ENCODE measurements at places on chromosomes 5 and 9.

DNA sequence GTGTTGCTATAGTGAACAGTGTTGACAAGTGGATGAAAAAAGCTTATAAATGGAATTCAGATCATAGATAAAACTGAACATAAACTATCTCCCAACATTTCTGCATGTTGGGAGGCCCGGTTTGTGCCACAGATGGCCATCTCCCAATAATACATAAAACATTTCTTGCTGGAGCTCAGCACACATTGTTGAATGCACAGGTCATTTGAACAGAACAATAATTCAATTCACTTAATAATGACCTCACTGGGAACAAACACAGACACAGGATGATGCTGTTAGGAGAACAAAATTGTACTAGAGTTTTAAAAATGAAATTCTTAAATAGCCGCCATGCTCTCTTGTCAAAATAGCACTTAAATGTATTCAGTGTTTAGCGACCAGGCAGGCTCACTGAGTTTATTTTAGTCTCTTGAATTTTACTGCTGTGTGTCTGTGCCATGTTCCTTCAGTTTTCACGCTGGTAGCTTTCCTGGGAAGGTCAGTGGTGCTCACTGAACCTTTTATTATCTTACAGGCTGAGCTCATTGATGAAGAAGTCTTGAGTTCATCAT lies 85.0 kb upstream of the SSBP2 start:
- no peak for DNase-seq

GRCh38 chr9:133359399-133360175 lies 3.2 kb downstream of the SURF2 start:
- DNase-seq: no peak

DNA sequence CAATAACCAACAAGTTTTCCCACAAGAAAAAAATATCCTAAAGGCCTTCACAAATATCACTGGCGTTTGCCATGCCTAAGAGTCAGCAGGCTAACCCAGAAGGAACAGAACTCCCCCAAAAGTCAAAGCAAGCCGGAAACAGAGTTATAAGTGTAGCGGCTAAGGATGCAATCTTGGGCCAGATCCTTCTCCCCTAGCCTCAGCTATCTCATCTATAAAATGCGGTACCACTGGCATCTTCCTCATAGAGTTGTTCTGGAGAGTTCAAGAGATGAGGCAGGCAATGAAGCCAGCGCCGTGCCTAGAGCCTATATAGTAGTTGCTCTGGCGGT lies 632 bp downstream of the DPM2 start:
- no peak for DNase-seq

GRCh38 chr5:75951716-75952115 lies 131.5 kb upstream of the SV2C start:
- DNase-seq: no peak

- DNase-seq: no peak
Measured at GRCh38 chr9:110426052-110426709, 88.5 kb upstream of the TXNDC8 start.

DNA sequence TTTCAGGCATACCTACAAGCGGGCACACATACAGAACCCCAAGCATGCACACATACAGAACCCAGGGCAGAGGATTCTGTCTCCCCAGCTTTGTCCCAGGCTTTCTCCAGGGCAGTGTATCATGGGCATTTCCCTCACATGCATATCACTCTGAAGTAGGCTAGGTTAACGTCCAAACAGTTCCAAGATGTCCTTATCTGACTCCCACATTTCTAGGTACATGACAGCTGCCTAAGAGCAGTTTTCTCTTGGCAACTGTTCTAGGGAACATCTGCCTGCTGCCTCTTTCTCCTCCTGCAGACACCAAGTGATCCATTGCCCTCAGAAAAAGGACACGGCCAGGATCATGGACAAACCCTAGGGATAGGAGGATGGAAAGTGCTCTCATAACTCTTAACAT lies 84.9 kb upstream of the NR3C1 start:
- no peak for DNase-seq

GRCh38 chr5:150661821-150662596 lies 958 bp downstream of the MYOZ3 start:
- no peak for DNase-seq

DNA sequence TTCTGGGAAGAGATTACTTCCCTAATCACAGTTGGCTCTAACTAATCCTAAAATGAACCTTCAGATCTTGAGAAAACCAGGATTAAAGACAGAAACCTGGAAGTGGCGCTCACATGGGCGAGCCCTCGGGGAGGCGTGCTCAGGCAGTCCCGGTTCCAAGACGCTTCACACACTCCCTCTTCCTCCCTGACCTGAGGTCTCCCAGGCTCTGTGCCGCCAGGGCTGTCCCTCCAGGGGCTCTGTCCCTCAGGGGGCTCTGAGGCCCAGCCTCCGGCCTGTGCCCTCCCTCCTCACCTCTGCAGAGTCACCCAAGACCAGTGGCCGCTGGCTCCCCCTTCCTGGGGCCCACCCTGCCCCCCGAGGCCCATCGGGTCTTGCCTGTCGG lies 10.2 kb downstream of the SLC9A3 start:
- DNase-seq: no peak

GRCh38 chr9:90810691-90811090 lies 9.1 kb downstream of the SYK start:
- DNase-seq: no peak

GRCh38 chr5:54895816-54896341 lies 89.5 kb downstream of the ESM1 start:
- no peak for DNase-seq

DNA sequence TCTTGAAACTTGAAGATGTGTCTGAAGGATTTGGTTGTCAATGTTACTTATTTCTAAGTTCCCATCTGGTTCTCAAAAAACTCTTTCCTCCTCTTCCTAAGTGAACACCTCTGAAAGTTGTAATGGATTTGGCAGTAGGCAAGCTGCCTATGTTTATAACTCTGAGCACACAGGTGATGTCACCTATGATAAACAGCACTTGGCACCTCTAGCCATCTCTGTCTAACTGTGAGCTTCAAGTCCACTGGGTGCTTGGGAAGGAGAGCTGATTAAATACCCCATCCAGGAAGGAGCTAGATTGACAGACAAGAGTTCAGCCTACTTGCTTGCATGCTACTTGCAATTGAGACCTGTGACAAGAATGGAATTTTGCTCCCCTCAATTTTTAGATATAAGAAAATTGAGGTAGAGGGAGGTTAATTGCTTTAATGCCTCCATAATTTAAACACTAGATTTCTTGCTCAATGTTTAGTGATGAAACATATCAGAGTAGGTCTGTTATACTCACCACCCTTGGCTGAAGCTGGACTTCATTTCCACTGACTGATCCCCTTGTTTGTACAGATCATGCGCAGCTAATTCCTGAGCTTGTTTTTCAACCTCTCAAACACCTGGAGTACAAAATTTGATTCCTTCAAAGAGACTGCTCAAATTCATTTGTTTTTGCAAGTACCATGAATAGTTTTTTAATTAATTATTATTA lies 49.9 kb downstream of the PDE4D start:
- no peak for DNase-seq

DNA sequence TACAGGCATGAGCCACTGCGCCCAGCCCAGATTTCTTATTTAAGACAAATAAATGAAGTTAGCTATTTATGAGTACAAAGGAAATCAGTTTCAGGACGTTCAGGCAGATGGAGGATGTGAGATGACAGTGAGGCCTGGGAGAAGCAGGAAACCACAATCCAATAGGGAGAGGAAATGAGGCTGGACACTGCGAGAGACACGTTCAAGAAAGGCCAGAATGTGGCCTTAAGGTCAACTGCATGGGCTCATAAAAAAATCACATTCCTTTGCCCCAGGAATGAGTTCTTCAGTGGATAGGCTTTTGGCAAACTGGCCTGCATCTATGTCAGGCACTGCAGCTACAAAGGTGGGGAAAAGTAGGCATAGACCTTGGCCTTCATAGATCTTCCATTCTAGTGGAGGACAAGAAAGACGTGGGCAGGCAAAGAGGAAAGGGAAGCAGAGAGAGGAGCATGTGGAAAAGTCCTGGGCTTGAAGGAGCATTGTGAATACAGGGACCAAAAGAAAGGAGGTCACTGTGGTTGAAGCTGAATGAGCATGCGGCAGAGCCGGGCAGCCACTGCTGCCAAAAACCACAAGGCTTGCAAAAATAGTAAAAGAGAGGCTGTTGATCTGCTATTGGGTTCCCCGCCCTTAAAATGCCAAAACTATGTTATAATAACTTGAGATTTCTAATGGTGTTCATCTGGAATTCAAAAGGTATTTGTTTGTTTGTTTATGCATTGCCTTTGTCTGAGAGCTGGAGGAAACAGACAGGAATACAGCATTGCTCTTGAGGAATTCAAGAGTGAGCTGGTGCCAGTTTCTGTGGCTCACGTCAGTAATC lies 133.0 kb downstream of the GNA14 start:
- no peak for DNase-seq

- peak; percentile 38 for DNase-seq
Measured at GRCh38 chr9:214648-215493, at the start of gene DOCK8. Gene DOCK8 (plus strand): TSS chr9:214865. CDS start chr9:214977, 112 bp downstream.

DNA sequence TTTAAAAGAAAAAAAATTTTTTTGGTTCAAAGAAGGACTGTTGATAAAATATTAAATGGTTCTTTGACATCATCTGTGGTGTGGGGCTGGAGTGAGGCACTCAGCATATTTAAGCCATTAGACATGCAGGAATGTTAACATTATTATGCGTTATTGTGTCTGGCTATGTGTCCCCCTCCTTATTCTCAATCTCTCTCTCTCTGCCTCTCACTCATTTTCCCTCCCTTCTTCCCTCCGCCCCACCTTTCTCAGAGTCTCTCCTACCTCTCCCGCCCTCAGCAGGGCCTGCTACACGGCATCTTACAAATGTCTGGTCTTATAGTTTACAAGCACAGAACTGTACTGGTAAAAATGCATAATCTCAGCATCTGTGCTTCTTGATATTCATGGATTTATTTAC lies 287.8 kb upstream of the TMEM161B start:
- no peak for DNase-seq

GRCh38 chr5:5532306-5533076 lies 110.0 kb downstream of the ICE1 start:
- no peak for DNase-seq

GRCh38 chr9:83570359-83570758 lies 32.2 kb upstream of the FRMD3 start:
- no peak for DNase-seq

GRCh38 chr5:143699121-143699520 lies 112.8 kb upstream of the HMHB1 start:
- no peak for DNase-seq

- DNase-seq: peak; percentile 22
Measured at GRCh38 chr9:23826120-23826629, at the start of gene ELAVL2. Gene ELAVL2 (minus strand): TSS chr9:23826240. CDS start chr9:23762234, 64,006 bp downstream.

- no peak for DNase-seq
Measured at GRCh38 chr9:3058409-3058808, 214.5 kb upstream of the PUM3 start.

GRCh38 chr9:100355561-100355960 lies 2.8 kb upstream of the TEX10 start:
- no peak for DNase-seq

- DNase-seq: no peak
Measured at GRCh38 chr5:145479271-145479670, 355.9 kb downstream of the PRELID2 start.

DNA sequence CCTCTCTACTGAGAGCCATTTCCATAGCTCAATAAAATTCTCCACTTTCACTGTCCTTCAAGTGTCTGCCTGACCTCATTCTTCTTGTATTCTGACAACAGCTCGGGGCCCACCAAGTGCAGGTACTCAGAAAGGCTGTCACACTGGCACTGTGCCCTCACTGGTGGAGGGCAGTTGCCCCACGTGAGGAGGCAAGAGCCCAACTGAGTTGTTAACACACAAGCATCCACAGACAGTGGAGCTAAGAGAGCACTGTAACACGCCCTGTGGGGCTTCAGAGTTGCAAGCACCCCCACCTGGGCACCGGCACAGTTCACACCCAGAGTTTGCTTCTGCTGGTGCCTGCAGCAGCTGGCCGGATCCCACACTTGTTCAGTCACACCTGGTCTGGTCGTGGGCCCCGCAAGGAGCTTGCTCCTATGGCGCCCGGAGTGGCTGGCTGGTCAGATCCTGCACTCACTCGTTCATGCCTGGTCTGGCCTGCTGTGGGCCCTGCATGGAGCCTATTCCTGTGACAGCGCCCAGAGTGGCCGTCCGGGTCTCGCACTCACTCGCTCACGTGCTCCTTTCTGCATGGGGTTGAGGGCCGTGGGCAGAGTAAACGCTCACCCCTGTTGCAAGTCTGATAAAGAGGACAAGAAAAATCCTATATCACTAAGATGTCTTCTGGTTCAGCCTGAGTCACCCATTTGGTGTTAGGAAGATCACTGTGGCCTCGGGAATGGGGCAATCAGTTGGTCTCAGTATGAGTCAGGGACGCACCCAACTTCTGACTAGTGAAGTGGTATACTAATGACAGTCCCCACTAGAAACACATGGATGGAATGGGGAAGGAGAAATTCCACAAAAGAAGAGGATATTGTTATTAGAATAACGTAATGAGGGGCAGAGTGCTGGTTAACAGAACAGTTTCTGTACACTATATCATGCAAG lies 87.0 kb upstream of the CCNH start:
- no peak for DNase-seq

GRCh38 chr9:7346144-7346543 lies 453.4 kb downstream of the DMAC1 start:
- no peak for DNase-seq

DNA sequence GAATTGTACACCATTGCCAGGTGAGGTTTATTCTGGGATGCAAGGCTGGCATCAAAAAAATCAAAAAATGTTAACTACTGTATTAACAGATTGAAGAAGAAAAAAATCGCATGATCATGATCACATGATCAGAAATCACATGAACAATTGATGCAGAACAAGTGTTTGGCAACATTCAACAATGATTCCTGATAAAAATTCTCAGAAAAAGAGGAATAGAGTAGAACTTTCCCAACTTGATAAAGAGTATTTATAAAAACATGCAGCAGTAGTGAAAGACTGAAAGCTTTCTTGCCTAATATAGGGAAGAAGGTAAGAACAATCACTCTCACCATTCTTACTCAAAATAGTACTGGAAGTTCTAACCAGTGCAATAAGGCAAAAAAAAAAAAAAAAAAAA lies 16.4 kb downstream of the SLCO4C1 start:
- no peak for DNase-seq

DNA sequence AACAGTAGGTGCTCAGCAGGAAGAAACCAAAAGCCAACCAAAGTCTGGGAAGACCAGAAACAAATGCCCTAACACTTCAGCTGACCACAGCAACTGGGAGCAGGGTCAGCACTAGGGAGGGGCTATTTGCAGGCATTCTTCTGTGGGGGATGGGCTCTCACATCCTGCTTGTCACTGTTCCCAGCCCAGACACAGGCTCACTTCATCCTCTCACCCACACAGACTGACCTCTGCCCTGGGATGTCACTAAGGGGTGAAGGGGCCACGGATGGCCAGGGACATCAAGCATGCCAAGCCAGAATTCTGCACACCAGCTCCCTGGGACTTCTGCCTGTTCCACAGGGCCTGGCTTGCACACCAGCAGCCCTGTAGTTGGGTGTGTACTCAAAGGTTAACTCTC lies 28.7 kb downstream of the GFRA3 start:
- DNase-seq: no peak

DNA sequence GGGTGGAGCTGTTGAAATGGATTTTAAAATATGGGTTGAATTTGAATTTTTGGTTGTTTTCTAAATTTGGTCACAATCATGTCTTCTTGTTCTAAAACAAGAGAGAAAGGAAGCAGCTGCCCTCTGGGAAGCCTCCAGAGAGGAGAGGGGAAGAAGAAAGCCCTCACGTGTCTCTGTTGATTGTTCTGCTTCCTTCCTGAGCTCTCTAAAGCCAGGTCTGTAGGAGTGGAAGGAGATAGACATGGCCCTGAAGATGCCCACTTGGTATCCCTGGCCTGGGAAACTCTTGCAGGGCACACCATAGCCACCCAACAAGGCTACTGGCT lies 59.6 kb downstream of the GALNT12 start:
- DNase-seq: no peak

Measured in activated CD4-positive, alpha-beta T cell treated with anti-CD3 and anti-CD28 coated beads for 24 hours (primary cell).